Effector CD4-positive, alpha-beta T cell (primary cell): ENCODE measurements at places on chromosomes 1 and 21.

DNA sequence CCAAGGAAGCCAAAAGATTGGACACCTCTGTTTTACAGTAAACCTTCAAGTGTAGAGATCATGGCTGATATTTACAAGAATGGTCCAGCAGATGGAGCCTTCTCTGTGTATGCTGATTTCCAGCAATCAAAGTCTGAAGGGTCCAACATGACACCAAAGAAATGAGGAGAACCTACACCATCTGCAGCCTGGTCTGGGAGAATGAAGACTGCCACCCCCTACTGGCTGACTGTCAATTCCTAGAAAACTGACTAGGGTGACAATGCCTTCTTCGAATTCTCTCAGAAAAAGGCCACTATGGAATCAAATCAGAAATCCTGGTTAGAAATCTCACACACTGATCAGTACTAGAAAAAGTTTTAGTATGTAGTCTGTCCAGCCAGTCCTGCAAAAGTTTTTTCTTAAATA, 83.3 kb downstream of the CDC42BPA start:
- DNase-seq = no peak

GRCh38 chr1:98049370-98050135, 128.7 kb upstream of the DPYD start:
- DNase-seq = no peak

DNA sequence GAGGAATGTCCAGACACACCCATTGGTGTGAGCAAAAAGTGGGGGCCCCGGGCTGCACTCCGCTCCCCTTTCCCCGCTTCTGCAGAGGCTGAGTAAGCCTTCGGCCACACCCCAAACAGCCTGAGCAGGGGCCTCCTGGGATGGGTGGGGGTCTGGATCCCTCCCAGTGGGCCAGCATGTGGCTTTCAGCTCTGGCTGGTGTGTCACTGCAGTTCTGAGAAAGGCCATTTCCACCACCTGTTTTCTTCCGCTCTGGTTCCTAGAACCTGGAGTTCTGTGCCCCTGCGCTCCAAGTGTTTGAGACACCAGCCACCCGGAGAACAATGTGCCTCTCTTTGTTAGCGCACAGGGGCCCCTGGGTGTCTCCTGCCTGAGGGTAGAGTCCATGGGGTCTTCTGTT, 30.9 kb downstream of the SLC37A1 start:
- DNase-seq = no peak

DNA sequence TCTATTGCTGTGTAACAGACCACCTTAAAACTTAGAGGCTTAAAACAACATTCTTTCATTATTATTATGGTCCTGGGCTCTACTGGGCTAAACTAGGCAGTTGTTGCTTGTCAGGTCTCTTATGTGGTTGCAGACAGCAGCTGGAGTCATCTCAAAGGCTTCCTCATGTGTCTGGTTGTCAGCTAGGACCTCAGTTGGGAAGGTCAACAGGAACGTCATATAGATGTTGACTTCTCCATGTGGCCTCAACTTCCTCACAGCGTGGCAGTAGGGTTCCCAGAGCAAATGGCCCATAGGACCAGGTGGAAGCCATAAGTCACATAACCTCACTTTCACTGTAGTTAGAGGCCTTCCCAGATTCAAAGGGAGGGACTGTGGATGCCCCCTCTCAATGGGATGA, 15.4 kb upstream of the MEF2D start:
- no peak for DNase-seq

DNA sequence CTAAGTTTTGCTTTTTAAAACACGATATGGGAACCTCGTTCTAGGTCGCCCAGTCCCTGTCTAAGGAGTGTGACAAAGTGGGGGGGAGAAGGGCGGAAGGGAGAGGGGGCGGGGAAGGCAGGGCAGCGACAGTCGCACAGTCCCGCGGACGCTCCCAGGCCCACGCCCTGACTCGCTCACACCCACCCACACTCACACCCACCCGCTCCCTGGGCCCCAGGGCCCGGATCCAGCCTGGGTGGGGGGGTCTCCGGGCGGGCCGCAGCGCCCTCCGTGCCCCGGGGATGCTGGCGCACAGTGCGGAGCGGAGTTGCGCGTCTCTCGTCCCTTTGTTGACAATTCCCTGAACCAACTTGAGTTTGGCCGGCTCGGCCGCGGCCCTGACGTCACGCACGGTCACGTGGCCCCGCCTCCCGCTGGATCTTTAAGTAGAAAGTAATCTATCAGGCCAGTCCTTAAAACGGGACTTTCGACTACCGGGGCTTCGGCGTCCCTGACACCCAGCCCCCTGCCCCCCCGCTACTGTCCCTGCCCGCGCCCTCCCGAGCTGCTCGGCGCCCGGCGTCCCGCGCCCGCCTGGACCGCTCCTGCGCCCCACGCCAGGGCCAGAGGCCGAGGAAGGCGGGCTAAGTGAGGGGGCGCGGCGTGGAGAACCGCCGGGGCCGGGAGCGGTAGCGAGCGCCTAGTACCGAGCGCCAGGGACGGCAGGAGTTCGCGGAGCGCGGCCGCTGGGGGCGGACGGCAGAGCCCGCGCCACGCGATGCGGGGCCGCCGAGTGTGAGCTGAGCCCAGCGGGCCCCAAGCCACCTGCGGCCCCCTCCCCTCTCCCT, at the start of gene FOXD3:
FOXD3 (plus strand) TSS at position 454 of the 830 bp plus-strand sequence. CDS start 492 bp downstream, outside the sequence.
- no peak for DNase-seq

GRCh38 chr1:28936528-28936927, 22.2 kb downstream of the EPB41 start:
- DNase-seq = no peak

- DNase-seq = peak; percentile 17
Measured at GRCh38 chr1:26391450-26391849, 18.9 kb upstream of the ZNF683 start.

GRCh38 chr1:235892202-235892601, 25.5 kb upstream of the LYST start:
- no peak for DNase-seq

DNA sequence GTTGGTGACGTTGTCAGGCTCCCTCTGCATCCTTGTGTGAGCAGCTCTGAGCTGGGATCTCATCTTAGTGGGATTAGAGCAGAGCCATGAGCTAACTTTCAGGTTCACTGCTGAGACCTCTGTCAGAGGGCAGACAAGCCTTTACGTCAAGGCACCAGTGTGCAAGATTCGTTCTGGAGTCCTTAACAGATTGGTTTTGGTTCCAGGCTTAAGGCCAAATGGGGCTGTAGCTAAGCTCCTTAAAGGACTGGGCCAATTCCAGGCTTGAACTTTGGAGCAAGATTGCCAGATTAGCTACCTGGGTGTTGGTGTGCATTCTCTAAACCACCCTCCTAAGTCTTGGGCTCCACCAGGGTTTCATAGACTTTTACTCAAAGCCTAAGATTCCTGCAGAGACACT, 52.6 kb upstream of the PDC start:
- no peak for DNase-seq
